ENCODE measurements at places on chromosomes 13 and 19. TPM values are rescaled to one million over a fixed set of nuclear protein-coding genes. Genes with fewer than 3 reads are reported as not detected.

DNA sequence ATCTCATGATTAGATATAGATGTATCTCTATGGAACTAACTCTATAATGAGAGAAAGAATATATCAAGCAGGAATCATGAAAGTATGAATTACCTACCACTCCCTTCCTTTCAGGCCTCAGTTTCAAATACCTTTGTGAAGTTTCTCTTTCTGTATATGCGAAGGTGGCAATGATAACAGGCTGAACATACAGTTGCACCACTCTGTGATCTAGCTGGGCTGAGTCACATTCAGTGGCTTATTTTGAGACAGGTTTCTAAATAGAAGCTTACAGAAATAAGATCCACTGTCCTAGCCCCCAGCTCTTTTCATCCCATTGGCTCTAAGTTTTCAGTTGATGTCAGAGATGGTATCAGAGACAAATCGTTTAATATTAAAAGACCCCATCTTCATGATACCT is 662.0 kb downstream of the SLITRK1 start:
- no peaks in the 10 kb centered on the region for H3K36me3 ChIP-seq
- peaks cover 28% of the 10 kb centered on the region for H3K4me1 ChIP-seq
- no peak overlapping the region for H3K27ac ChIP-seq
- no peak for DNase-seq
- no peak overlapping the region for H3K4me3 ChIP-seq

- no peak overlapping the region for H3K27ac ChIP-seq
- no peak for DNase-seq
- H3K4me1 ChIP-seq: peaks cover 7% of the 10 kb centered on the region
- no peak overlapping the region for H3K4me3 ChIP-seq
Measured at GRCh38 chr13:59728896-59729545, 434.7 kb downstream of the DIAPH3 start.

- H3K36me3 ChIP-seq: no peaks in the 10 kb centered on the region
- no peak overlapping the region for H3K27ac ChIP-seq
- no peak for DNase-seq
- peaks cover 8% of the 10 kb centered on the region for H3K4me1 ChIP-seq
- H3K4me3 ChIP-seq: no peak overlapping the region
- peaks cover 33% of the 10 kb centered on the region for H3K27me3 ChIP-seq
Measured at GRCh38 chr19:41529484-41530183, 46.3 kb upstream of the CEACAM21 start.

DNA sequence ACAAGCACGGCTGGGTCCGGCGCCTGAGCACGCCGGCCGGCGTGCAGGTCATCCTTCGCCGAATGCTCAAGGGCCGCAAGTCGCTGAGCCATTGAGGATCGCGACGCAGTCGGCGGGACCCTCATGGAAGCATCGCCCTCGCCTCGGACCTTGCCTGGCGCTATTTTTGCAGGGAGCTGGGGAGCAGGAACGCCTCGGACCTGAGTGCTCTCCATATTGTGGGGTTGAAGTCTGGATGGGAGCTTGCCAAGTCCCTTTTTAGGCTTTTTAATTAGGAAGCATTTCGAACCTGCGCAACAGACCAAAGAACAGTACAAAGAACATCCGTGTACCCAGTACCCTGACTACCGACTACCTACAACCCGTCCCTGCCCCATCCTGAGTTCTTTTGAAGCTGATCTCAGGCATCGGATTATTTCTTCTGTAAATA is 628 bp downstream of the MRPL34 start:
- DNase-seq: no peak
- H3K27ac ChIP-seq: peak overlapping the region; percentile 54
- H3K36me3 ChIP-seq: no peaks in the 10 kb centered on the region
- H3K4me3 ChIP-seq: peak overlapping the region; percentile 85
- peaks cover 48% of the 10 kb centered on the region for H3K4me1 ChIP-seq
- H3K27me3 ChIP-seq: no peaks in the 10 kb centered on the region

DNA sequence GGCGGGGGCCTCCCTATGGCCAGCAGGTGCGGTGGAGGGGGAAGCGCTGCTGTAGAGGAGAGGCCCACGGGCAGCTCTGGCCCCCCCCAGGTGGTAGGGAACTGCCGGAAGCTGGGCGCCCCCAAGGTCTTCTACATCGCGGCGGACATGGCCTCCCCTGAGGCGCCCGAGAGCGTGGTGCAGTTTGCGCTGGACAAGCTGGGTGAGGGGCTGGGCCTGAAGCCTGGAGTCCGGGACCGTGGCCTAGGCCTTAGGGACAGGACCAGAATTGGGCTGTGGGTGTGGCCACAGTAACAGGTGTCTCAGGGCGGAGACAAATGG is 3.8 kb upstream of the RPL36 start:
- peak overlapping the region; percentile 59 for H3K27ac ChIP-seq
- no peak for DNase-seq
- H3K4me3 ChIP-seq: peak overlapping the region; percentile 79
- peaks cover 23% of the 10 kb centered on the region for H3K4me1 ChIP-seq

GRCh38 chr13:28337166-28338005 is 157.5 kb downstream of the FLT1 start:
- no peaks in the 10 kb centered on the region for H3K36me3 ChIP-seq
- peaks cover 45% of the 10 kb centered on the region for H3K4me1 ChIP-seq
- H3K27ac ChIP-seq: peak overlapping the region; percentile 72
- no peaks in the 10 kb centered on the region for H3K27me3 ChIP-seq
- no peak for DNase-seq

DNA sequence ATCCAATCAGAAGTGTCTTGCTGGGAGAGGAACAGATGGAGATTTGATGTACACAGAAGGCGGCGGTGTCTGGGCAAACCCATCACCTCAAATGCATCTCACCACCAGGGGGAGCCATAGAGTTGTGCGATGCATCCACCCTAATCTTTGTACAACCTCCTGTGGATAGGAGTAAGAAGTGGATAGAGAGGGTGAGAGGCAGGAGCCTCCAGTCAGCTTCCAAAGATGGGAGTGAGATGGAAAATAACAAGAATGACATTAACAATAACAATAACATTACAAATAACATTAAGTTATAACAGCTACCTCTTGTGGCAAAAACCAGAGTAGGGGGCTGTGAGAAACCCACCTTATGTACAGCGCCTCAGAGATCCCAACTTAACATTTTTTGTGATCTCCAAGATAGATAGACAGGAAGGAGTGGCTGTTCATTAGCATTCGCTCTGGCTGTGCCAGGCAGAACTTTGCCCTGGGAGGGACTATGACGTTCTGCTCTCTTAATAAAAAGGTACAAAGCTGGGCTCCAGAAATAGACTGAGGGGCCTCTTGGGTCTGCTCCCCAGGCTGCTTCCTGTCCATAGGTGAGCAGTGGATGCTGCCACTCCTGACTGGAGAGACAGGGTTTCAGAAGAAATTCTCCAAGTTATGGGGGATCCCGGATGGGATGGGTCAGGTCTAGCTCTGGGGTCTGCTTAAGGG is 5.2 kb upstream of the CEACAM18 start:
- H3K27me3 ChIP-seq: no peaks in the 10 kb centered on the region
- no peaks in the 10 kb centered on the region for H3K36me3 ChIP-seq
- no peak overlapping the region for H3K4me3 ChIP-seq
- H3K4me1 ChIP-seq: no peaks in the 10 kb centered on the region

DNA sequence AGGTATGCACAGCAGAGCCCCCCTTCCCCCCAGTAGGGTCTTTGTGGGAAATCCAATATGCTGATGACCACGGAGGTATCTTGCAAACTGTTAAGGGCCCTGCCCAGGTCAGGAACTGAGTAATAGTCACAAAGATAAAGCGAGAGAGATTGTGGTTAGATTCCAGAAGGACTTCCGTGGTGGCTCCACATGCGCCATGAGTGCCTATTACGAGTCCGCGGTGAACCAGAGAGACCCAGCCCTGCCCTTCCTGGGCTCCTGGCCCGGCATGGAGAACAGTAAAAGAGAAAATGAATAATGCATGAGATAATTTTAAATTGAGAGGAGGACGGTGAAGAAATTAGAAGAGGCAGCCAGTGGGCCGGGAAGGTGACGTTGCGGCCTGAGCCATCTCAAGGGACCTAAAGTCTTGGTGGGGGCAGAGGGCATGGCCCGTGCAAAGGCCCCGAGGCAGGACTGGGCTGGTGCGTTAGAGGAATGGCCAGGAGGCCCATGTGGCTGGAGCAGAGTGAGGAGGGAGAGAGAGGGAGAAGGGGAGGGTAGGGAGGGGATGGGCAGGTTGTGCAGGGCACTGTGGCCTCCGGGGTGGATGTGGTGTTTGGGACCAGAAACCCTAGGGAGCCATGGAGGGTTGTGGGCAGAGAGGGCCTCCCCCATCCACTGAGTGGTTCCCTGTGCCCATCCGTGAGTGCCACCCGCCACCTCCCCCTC is 46.6 kb upstream of the NFIC start:
- H3K4me1 ChIP-seq: no peaks in the 10 kb centered on the region
- H3K27ac ChIP-seq: no peak overlapping the region
- H3K36me3 ChIP-seq: no peaks in the 10 kb centered on the region
- no peak for DNase-seq
- no peak overlapping the region for H3K4me3 ChIP-seq

DNA sequence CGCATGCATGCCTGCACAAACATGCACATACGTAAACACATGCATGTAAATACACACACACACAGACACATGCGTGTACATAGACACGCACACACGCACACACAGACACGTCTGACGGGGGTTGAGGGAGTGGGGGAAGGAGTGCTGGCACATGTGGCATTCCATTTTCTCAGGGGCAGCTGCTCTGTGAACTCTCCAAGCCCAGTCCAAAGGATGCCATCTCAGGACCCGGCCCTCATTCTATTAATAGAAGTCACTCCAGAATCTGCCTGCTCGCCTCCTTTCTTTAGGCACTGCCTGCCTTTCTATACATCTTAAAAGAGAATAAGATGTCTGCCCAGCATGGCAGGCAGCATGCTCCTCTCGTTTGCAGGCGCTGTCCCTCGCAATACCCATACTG is 5.3 kb downstream of the ARHGEF7 start:
- peaks cover 21% of the 10 kb centered on the region for H3K36me3 ChIP-seq
- peaks cover 74% of the 10 kb centered on the region for H3K4me1 ChIP-seq
- DNase-seq: no peak
- peak overlapping the region; percentile 83 for H3K27ac ChIP-seq
- H3K27me3 ChIP-seq: no peaks in the 10 kb centered on the region
- H3K4me3 ChIP-seq: no peak overlapping the region

GRCh38 chr13:26323764-26324163 is 69.8 kb downstream of the CDK8 start:
- H3K27ac ChIP-seq: no peak overlapping the region
- no peaks in the 10 kb centered on the region for H3K27me3 ChIP-seq
- H3K4me3 ChIP-seq: no peak overlapping the region
- no peak for DNase-seq
- H3K4me1 ChIP-seq: peaks cover 28% of the 10 kb centered on the region

GRCh38 chr13:44380404-44381165 is 7.0 kb downstream of the SERP2 start:
- peaks cover 17% of the 10 kb centered on the region for H3K36me3 ChIP-seq
- no peak overlapping the region for H3K27ac ChIP-seq
- no peak for DNase-seq
- H3K27me3 ChIP-seq: no peaks in the 10 kb centered on the region
- H3K4me1 ChIP-seq: peaks cover 7% of the 10 kb centered on the region

DNA sequence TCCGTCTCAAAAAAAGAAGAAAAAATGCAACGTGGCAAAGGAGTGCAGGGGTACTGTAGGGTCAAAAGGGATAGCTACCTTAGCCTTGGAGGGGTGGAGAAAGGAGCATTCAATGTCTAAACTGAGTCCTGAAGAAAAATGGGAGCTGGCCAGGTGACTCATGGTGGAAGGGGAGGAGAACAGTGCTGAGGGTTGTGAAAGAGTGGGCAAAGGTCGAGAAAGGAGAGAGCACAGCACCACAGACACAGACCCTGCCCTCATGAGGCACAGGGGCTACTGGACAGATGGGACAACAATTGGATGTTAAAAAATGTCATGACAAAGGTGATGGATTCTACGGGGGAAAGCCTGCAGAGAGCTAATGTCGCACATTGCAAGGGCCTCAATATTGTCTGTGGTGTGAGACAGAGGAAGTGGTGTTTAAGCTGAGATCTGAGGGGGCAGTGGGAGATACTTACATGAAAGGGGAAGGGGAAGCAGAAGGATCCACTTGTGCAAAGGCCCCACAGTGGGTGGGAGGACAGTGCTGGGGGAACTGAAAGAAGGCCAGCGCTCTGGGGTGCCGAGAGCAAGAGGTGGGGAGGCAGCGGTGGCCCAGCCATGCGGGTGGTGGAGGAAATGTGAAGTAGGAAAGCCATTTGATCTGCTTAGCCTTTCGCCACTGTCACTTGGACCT is 42.9 kb upstream of the URAD start:
- H3K27ac ChIP-seq: no peak overlapping the region
- H3K27me3 ChIP-seq: peaks cover 28% of the 10 kb centered on the region
- no peak for DNase-seq
- no peak overlapping the region for H3K4me3 ChIP-seq

GRCh38 chr19:56595548-56595899 is 422 bp downstream of the ZNF71 start:
- H3K27ac ChIP-seq: peak overlapping the region; percentile 85
- no peak for DNase-seq
- no peaks in the 10 kb centered on the region for H3K27me3 ChIP-seq
- H3K4me1 ChIP-seq: peaks cover 13% of the 10 kb centered on the region
- peak overlapping the region; percentile 89 for H3K4me3 ChIP-seq

- peaks cover 43% of the 10 kb centered on the region for H3K4me1 ChIP-seq
- DNase-seq: peak; percentile 83
- H3K36me3 ChIP-seq: peaks cover 10% of the 10 kb centered on the region
- peak overlapping the region; percentile 94 for H3K27ac ChIP-seq
- H3K4me3 ChIP-seq: no peak overlapping the region
- H3K27me3 ChIP-seq: no peaks in the 10 kb centered on the region
Measured at GRCh38 chr19:3682741-3683404, 17.4 kb downstream of the PIP5K1C start.

AMER2 gene
- total RNA-seq: not detected

SLITRK5 gene
- total RNA-seq: 0.08 TPM

SLC8A2 gene
- 0.05 TPM for total RNA-seq

All from osteocyte (in vitro differentiated cells).